Activated T-cell treated with anti-CD3 and anti-CD28 coated beads, Interleukin-2, amount 50 U/mL, for 72 hours (primary cell): ENCODE measurements at places on chromosomes 7 and 10. TPM values are rescaled to one million over a fixed set of nuclear protein-coding genes. Genes with fewer than 3 reads are reported as not detected.

GRCh38 chr7:506921-507622 is 12.6 kb downstream of the PDGFA start:
- DNase-seq: no peak

DNA sequence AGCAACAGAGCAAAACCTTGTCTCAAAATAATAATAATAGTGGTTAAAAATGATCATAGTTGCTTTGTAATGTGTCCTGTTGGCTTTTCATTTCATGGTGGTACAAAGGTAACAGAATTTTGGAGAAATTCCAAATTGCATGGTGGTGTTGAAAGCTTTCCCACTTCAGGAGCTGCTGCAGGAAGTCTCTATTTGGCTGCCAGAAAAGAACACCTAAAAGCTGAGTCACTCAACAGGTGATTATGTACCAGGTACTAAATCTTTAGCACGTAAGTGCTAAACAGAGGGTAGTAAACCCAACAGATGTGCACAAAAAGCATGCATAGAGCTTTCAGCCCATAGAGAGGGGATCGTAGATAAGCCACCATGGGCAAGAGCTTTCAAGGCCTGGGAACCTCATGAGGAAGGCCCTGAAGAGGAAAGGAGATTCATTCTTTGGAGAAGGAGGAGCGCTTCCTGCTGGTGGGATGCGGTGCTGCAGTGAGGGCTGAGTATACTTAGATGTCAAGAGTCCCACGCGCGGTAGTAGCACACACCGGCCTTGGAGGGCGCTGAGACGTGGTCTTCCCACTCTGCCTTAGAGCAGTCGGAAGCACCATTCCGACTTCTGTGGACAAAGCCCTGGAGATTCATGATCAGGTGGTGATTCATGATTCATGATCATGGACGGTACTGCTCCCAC is 118.7 kb downstream of the RALA start:
- DNase-seq: peak; percentile 72

- no peak for DNase-seq
Measured at GRCh38 chr7:57789130-57789529, 339.2 kb downstream of the ZNF716 start.

- DNase-seq: no peak
Measured at GRCh38 chr7:99395616-99396327, 12.6 kb downstream of the PDAP1 start.

Gene SHTN1
- 0.19 TPM for total RNA-seq

DNA sequence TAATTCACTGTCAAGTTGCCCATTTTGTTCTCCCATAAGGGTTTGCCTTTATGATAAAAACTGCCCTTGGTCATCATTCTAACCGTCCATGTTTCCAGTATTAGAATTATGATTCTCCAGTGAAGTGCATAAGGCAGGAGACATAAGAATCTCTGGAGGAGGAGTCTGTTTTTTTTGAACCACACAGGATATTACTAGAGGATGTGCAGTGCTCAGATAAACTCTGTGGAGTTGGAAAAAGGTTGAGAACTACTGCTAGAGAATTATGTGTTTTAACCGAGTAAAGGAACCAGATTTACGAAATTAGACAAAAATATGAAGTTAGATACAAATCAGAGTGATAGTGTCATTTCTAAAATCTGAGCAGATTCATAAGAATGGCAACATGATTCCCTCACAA is 40.5 kb downstream of the MDFIC start:
- DNase-seq: no peak

Gene ATE1
- 26.6 TPM for total RNA-seq

- no peak for DNase-seq
Measured at GRCh38 chr10:27912231-27912630, 86.6 kb downstream of the ODAD2 start.

- no peak for DNase-seq
Measured at GRCh38 chr10:22710139-22710745, 4.1 kb downstream of the PIP4K2A start.

DNA sequence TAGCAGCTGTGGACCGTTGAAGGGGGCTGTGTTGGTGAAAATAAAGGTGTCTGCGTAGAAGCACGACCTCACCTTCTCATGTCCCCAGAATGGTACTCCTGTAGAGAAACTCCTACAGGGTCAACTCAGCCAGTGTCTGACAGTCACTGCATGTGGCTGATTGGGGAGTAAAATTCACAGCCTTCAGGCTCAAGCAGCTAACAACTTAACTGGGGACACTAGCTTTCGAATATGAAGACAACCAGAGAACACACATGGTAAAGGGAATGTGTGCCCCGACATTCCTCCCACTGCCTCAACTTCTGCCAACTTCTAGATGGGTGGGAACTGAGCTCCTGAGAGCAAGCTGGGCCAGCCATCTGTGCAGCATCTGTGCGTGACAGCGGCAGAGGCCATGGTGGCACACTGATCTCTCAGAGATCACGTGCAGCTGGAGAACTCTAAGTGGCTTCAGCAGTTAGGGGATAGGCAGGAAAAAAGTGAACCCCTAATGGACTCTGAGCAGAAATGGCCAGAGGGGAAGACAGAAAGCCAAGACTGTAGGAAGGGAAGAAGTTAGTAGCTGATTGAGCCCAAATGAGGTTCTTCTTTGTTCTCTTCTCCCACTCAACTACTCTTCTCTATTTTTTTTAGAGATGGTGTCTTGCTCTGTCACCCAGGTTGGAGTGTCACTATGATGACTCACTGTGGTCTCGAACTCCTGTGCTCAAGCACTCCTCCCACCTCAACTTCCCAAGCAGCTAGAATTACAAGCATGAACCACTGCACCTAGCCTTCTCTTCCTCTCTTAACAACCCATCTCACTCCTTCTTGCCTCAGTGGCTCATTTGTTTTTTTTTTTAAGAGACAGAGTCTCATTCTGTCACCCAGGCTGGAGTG is 280.8 kb downstream of the ZEB1 start:
- DNase-seq: peak; percentile 33

GRCh38 chr10:119655566-119656001 is 4.4 kb downstream of the BAG3 start:
- DNase-seq: peak; percentile 60

GRCh38 chr10:103985726-103986125 is 18.8 kb downstream of the SLK start:
- DNase-seq: no peak

GRCh38 chr7:1461646-1462375 is 2.5 kb upstream of the MICALL2 start:
- DNase-seq: no peak
